ENCODE measurements at places on chromosomes 6 and 20.

- no peak for DNase-seq
Measured at GRCh38 chr20:41167481-41168253, 30.3 kb downstream of the PLCG1 start.

- no peak for DNase-seq
Measured at GRCh38 chr6:74166849-74167248, 470.8 kb downstream of the CD109 start.

DNA sequence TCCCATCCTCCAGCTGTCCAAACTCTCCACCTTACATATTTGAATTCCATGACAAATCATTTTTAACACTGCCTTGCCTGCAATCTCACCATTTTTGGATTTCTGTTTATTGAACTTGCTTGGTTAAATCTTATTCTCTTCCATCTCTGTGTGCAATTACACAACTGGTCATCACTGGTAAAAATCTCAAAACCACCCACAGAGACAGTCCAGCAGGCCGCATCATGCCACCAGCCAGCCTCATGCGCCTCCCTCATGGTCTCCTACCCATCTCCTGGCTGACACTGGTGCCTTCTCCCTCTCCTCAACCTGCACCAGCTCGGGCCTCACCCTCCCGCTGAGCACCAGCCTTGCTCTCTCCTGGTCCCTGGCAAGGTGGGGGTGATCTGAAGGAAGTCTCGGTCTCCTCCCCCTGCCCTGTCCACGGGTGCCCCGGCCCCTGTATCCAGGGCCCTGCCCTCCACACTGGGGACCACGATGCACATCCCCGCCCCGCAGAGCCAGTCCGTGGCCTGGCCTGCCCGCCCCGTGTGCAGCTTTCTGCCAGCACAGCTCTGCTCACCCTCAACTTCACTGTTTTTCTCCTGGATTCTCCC is 92.0 kb downstream of the THBS2 start:
- DNase-seq, result no peak

GRCh38 chr6:48825501-48826151 is 637.4 kb downstream of the MMUT start:
- no peak for DNase-seq

- DNase-seq, result no peak
Measured at GRCh38 chr6:90656325-90656724, 69.5 kb upstream of the MAP3K7 start.

DNA sequence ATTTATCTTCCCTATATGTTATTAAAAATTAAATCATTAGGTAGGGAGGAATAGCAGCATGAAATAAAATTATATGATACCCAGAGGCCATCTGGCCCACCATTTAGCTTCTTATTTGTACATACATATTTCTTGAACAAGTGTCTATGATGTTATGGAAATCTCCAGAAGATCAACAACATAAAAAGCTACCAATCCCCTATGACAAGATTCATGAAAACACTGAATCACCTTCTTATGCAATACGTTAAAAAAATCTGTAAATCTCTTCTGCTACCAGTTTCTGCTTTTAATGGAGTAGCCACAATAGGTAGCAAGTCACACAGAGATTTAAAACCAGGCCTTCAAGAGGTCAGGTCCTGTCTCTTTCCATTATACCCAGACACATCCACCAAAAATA is 125.8 kb upstream of the ENPP5 start:
- no peak for DNase-seq

DNA sequence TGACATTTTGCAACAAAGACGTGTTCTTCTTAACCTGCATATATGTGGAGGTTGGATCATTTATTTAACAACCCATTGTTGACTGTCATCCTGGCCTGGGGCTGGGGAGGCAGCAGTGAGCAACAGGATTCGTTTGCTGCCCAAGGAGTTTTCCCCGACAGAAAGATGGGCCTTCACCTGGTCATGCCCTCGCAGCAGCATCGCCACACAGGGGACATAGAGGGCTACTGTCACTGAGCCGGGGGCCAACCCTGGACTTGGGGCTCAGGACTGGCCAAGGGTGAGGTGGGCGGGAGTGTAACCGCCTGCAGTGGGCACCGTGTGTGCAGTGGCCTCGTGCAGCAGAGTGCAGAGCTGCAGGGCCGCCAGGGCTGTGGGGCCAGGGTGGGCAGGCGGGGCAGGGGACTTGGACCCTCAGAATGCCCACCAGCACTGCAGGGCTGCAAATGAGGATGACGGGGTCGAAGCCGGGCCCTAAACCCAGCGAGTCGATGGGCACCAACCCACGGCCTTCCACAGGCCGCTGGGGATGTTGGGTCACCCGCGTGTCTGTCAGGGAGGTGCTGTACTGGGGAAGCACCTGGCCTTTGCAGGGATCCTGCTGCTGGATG is 11.8 kb downstream of the DUSP22 start:
- no peak for DNase-seq

GRCh38 chr20:43448748-43449535 is 8.8 kb upstream of the SRSF6 start:
- DNase-seq, result peak; percentile 37

GRCh38 chr6:45377554-45378333 is at the start of gene SUPT3H:
Gene SUPT3H, minus strand, starts transcription at chr6:45377934.
- peak; percentile 20 for DNase-seq

DNA sequence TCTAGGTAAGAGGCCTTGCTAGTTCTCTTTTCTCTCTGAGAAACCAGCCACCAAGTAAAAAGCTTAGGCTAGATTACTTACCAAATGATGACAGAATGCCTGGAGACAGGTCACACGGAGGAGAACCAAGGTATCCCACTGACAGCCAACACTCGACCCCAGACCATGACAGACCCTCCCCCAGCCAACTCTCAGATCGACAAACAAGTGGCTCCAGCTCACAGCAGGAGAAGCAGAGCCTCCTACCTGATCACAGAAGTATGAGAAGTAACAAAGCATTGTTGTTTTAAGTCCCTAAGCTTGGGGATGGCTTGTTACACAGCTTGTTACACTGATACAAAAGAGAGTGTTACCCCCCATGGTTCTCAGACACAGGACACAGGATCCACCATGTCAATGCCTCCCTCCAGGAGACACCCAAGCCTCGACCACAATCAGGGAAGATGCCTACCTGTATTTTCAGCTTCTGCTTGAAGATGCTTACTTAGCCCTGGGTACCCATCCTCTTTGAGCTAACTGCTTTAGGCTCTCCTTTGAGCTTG is 423.8 kb upstream of the JARID2 start:
- no peak for DNase-seq

GRCh38 chr20:51643390-51643789 is 100.9 kb upstream of the NFATC2 start:
- no peak for DNase-seq

GRCh38 chr6:13681305-13682061 is 30.2 kb downstream of the RANBP9 start:
- DNase-seq, result no peak

- no peak for DNase-seq
Measured at GRCh38 chr6:42093582-42094329, 43.4 kb downstream of the TAF8 start.

DNA sequence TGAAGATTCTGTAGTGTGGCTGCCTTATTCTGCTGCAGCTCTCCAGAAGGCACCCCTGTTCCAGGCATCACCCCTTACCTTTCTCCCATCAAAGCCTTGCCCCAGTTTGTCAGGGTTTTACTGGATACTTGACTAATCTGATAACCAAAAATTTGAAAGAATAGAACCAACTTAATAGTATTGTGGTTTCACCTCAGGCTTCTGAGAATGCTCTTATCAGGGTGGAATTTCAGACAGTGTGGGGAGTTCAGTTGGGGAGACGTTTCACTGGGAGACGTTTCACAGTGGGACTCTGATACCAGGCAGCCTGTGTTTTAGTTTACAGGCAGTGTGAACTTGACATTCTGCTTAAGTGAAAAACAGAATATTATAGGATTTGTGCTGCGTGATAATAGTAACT is 50.5 kb downstream of the SCAND1 start:
- DNase-seq, result no peak

DNA sequence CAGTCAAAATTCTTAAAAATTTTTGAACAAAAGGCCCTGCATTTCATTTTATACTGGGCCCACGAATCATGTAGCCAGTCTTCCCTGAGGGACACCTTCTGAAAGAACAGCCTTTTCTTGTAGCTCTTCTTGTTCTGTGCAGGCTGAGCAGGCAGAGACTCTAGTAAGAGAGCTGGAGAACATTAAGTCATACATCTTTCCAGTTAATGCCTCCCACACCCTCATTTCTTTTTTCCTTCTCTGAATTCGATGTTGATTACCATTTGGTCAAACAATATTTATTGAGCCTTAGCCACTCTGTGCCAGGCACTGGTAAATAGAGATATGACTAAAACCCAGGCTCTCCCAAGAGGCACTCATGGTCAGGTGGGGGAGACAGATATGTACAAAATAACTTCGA is 33.6 kb downstream of the METTL24 start:
- DNase-seq, result no peak

DNA sequence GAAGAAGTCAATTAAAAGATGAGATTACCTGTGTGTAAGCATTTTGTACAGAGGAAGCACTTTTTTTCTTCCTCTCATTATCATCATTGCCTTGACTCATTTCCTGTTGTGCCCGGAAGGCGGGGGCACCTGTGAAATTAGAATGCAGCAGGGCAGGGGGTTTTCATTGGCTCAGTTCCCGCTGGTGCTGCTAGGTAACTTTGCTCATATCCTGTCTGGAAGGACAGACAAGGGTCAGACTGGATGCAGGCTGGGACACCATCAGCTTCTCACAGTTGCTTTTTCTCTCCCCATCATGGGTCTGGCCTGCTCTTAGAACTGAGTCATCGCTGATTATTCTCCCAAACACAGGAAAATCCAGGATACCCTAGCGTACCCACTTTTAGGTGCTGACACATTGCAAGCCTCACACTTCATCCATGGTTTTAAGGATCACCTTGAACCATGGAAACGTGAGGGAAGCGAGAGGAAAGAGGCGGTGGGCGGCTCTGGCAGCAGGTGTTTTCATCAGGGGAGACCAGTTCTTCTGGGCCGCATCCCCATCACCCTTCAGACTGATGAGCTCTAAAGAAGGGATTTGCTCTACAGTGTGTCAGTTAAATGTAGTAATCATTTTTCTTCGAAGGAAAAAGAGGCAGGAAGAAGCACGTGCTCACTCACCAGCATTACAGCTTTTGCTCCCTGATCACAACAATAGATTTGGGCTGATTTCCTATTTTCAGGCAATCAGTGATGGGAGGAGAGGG is 195.7 kb upstream of the SASH1 start:
- DNase-seq, result no peak

- no peak for DNase-seq
Measured at GRCh38 chr20:42432496-42433334, 757.0 kb downstream of the PTPRT start.

DNA sequence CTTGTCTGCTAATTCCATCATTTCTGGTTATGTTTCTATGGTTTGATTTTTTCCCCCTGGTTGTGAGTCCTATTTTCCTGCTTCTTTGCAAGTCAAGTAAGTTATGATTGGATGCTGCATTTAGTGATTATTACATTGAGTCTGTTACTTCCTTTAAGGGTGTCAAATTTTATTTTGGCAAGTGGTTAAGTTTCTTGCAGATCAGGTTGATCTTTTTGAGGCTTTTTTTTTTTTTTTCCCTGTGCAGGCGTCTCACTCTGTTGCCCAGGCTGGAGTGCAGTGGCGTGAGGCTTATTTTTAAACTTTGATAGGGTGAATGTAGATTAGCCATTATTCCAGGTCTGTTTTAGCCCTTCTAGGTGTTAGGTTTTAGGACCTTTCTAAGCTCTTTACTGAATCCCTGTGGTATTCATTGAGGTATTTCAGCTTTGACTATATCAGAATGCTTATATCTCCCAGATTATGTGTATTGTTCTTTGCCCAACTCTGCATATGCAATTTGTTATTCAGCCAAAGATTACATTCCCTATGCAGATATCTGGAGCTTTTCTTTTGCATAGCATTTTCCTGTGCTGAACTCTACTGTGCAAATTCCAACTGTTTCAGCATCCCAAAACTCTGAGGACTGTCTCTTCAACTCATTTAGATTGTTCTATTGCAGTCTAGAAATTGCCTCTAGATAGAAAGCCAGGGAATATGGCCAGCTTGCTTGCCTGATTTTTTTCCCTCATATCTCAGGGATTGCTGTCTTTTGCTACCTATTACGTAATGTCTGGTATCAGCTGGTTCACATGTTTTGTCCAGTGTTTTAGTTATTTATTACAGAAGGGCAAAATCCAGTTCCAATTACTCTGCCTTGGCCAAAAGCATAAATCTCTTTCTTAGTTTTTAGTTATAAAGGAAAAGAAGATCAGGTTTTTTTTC is 113.3 kb downstream of the AFG1L start:
- no peak for DNase-seq

DNA sequence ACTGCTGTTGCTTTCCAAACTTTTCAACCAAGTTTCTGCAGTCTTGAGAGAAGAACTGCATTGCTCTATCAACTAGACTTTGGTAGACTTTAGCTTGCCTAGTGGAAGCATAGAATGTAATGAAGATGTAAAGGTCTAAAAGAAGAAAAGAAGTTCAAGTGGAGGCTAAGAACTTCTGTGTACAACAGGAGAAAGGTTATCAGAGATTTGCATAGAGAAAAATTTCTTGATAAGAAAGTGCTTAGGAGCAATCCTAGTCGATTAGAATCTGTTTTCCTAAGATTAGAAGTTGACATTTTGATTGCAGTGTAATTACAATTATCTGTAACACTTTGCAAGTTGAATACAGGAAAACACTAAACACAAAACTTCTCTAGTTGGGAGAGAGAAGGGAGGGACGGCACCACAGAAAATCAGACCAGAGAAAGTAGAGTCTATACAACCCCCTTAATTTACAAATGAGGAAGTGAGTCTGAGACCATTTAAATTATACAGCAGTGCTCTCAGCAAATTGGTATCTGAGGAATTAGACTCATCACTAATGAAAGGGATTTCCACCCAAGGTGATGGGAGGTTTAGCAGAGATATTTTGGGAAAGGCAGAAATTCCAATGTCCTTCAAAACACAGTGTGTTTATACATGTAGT is 194.3 kb upstream of the MARCKS start:
- no peak for DNase-seq

- DNase-seq, result no peak
Measured at GRCh38 chr6:14544666-14545065, 427.1 kb downstream of the CD83 start.

DNA sequence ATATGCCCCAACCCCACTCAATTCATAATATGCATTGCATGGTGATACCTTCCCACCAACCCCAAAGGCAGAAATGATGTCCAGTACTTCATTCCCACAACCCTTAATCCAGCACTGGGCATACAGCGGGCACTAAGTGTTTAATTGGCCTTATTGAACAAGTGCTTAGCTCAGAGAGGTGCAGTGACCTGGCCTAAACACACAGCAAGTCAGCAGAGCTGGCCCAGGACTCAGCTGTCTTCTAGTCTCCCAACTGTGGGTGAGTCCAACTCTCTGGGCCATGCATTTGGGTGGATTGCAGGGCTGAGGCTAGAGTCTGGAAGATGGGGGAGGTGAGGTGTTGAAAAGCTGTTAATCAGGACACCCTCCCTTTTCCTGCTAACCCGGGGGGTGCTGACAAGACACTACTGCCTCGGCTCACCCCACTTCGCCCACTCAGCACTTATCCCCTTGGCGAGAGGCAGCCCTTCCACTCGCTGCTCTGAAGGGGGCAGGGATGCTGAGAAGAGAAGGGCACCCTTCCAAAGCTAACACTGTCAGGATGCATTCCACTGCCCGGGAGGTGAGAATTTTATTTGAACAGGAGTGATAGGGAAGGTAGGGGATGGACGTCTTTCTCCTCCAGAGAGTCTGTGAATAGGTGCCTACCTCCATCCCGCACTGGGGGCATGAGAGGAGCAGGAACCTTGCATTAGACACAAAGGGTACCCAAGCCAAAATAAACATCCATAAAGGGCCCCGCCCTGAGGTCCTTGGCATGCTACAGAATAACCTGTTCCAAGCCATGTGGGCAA is 14.2 kb downstream of the KCNK5 start:
- DNase-seq, result peak; percentile 5

GRCh38 chr6:151093706-151094105 is 146.1 kb upstream of the AKAP12 start:
- no peak for DNase-seq
